NCI-H1417 (cell line): ENCODE measurements at places on chromosomes 1 and 21.

- DNase-seq: no peak
Measured at GRCh38 chr1:221562542-221563475, 179.1 kb downstream of the DUSP10 start.

GRCh38 chr1:112706505-112707220 is at the start of gene RHOC:
Gene RHOC, minus strand, starts transcription at chr1:112707127. Its CDS starts 3,328 bp downstream, at chr1:112703799.
- DNase-seq: no peak

DNA sequence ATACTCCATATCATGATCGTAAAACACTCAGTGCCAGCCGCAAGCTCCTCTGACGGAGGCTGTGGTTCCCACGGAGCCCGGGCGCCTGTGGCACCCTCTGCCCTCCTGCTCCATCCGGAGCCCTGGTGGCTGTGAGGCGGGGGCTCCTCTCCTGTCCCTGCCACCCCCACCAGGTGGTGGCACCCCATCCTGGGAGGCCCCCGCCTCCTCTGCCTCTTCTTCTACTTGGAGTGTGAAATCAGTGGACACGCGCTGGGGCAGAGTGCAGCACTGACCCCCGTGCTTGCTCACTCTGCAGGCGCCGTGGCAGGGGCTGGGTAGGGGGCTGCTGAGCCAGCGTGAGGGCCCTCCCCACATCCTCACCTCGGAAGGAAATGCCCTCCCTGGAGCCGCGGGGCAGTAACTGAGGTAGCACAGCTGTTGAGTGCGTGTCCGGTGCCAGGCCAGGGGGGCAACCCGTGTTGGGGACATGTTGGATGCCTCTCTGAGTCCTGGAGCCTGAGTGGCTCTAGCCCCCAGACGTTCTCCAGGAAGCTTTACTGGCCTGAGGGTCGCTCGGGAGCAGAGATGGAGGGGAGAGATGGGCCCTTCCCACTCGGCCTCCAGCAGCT is 58.7 kb upstream of the ABCG1 start:
- no peak for DNase-seq

GRCh38 chr1:160206421-160207117 is 1.4 kb downstream of the PEA15 start:
- peak; percentile 61 for DNase-seq

DNA sequence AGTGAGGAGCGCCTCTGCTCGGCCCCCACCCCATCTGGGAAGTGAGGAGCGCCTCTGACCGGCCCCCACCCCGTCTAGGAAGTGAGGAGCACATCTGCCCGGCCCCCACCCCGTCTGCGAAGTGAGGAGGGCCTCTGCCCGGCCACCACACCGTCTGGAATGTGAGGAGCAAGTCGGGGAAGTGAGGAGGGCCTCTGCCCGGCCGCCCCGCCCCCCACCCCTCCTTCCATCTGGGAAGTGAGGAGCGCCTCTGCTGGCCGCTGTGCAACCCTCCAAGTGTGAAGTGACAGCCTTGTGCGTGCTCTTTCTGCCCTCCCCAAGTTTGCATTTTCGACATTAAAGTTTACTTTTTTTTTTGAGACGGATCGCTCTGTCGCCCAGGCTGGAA is 5.1 kb upstream of the ZZZ3 start:
- no peak for DNase-seq

DNA sequence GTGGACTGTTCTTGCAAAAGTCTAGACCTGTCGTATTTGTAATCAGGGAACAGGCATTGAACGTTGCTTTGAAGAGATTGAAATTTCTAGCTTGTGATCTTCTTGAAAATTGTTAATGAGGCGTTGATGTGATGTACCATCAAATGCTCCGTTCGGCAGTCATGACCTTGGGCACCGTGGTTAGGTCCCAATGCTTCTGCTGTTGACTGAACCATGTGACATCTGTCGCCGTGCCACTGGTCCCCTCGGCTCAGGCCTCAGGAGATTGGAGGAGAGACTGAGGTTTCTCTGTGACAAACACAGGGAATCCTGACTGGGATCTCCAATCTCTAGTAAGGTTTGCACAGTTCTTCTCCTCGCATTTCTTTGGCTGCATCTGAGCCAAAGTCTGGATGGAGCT is 18.1 kb upstream of the KCNAB2 start:
- DNase-seq: no peak
